ENCODE measurements at places on chromosomes 11 and 22. TPM values are rescaled to one million over a fixed set of nuclear protein-coding genes. Genes with fewer than 3 reads are reported as not detected.

DNA sequence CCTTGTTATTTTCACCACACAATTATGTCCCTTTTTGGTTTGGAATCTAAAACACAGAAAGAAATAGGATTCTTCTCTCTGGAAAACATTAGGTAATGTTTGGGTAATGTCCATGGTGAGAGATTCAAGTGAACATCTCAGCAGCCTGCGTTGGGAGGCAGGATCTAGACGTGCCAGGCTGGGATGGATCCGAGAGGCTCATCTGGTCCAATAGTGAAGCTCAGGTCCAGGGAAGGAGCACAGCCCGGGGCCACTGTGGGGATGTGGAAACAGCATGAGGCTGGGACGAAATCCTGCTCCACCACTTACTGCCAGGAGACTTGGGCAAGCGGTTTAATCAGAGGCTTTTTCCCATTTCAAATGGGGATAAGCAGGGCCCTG, 109.9 kb downstream of the CSNK2A3 start:
- H3K4me3 ChIP-seq: no peak overlapping the region
- DNase-seq: no peak
- peak overlapping the region; percentile 82 for H3K27ac ChIP-seq
- H3K36me3 ChIP-seq: no peaks in the 10 kb centered on the region
- H3K27me3 ChIP-seq: no peaks in the 10 kb centered on the region
- peaks cover 7% of the 10 kb centered on the region for H3K4me1 ChIP-seq

GRCh38 chr11:3905080-3905953, 49.9 kb downstream of the STIM1 start:
- H3K27ac ChIP-seq: peak overlapping the region; percentile 95
- H3K4me1 ChIP-seq: peaks cover 27% of the 10 kb centered on the region
- H3K36me3 ChIP-seq: no peaks in the 10 kb centered on the region

- no peak overlapping the region for H3K4me3 ChIP-seq
- no peaks in the 10 kb centered on the region for H3K4me1 ChIP-seq
- no peaks in the 10 kb centered on the region for H3K27me3 ChIP-seq
- no peak overlapping the region for H3K27ac ChIP-seq
- DNase-seq: no peak
- H3K36me3 ChIP-seq: no peaks in the 10 kb centered on the region
Measured at GRCh38 chr22:35378621-35379020, 2.3 kb upstream of the HMOX1 start.

DNA sequence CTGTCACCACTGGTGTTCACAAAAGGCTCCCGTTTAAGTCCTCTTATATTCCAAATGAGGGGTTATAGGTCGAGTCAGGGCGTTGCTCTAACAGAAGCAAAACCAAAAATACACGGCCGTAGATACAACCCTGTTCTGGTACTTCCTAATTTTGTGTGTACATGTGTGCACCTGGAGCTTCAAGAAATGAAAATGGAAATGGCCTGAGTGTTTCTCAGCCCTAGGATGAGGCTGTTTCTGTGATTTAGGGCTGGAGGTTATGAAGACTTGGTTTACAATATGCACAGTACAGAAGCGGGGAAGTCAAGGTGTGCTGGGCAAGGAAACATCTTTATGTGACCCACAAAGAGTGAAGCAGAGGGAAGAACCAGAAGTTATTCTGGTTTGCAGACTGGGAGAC, 110.4 kb upstream of the OR4B1 start:
- no peaks in the 10 kb centered on the region for H3K4me1 ChIP-seq
- H3K27ac ChIP-seq: no peak overlapping the region
- no peaks in the 10 kb centered on the region for H3K27me3 ChIP-seq
- DNase-seq: no peak
- H3K4me3 ChIP-seq: no peak overlapping the region

GRCh38 chr22:29937940-29938693, 55.1 kb downstream of the MTMR3 start:
- no peaks in the 10 kb centered on the region for H3K27me3 ChIP-seq
- no peak for DNase-seq
- no peaks in the 10 kb centered on the region for H3K36me3 ChIP-seq

GRCh38 chr11:102416976-102417375, 35.6 kb downstream of the TMEM123 start:
- no peak overlapping the region for H3K4me3 ChIP-seq
- H3K27me3 ChIP-seq: no peaks in the 10 kb centered on the region
- no peaks in the 10 kb centered on the region for H3K36me3 ChIP-seq
- H3K4me1 ChIP-seq: no peaks in the 10 kb centered on the region

DNA sequence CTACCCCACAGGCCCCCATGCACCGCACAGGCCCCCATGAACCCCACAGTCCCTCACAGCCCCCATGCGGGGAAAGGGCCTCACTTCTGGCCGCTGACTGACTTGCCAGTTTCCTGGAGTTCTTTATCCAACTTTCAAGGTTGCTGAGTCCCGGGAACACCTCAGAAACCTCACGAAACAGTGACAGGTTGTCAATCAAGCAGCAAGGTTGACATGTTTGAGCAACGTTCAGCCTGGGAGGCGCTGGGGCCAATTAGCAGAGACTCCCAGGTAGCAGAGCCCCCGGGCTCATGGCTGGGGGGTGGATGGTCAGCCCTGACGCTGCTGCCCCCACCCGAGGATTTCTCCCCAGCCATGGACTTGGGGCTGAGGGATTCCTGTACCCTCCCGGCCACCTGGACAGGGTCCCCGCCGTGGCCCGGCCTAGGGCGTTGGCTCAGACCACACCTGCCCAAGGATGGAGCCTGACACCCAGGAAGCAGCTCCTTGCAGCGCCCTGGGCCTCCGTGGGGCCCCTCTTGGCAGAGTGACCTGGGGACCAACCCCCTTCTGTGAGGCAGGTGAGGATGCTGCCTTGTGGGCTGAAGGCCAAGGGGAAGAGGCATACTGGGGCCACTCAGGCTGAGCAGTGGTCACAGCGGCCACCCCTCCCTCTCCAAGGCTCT, 33.8 kb upstream of the CCDC188 start:
- no peaks in the 10 kb centered on the region for H3K4me1 ChIP-seq
- no peaks in the 10 kb centered on the region for H3K27me3 ChIP-seq
- H3K4me3 ChIP-seq: no peak overlapping the region
- H3K27ac ChIP-seq: no peak overlapping the region
- H3K36me3 ChIP-seq: no peaks in the 10 kb centered on the region
- no peak for DNase-seq

DNA sequence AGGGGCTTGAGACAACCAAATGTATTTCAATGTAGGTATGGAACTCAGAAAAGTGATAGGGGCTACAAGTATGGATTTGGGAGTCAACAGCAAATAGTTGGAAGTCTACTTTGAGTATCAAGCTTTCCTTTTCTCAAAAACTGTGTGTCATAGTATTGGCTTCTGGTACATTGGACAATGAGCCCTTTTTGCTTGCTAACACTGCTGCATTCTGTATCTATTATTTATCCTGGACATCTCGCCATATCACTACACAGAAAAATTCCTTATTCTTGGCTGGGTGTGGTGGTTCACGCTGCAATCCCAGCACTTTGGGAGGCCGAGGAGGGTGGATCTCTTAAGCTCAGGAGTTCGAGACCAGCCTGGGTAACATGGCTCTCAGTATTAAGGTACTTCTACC, 18.4 kb downstream of the CYP2R1 start:
- no peak overlapping the region for H3K27ac ChIP-seq
- DNase-seq: no peak
- H3K4me1 ChIP-seq: no peaks in the 10 kb centered on the region

- H3K4me3 ChIP-seq: no peak overlapping the region
- H3K27ac ChIP-seq: no peak overlapping the region
- H3K27me3 ChIP-seq: no peaks in the 10 kb centered on the region
- H3K36me3 ChIP-seq: no peaks in the 10 kb centered on the region
Measured at GRCh38 chr11:131904756-131905155, 534.3 kb downstream of the NTM start.

DNA sequence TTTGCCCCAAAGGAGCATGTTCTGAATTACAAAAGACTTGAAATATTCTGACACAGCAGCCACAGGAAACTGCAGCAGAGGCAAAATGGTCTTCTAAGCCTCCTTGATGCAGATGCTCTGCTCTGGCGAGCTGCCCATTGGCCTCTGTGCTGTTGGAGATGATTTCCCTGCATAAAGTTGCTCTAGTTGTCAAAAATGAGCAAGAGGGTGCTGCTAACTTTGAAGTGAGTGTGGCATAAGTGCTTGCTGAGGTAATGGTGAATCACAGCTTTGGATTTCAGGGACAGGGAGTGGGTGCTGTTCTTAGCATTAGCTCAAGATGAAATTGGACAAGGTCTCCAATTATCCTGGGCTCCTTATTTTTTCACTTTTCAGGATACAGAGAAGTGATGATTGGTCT, 435.4 kb downstream of the TMEM135 start:
- no peak overlapping the region for H3K27ac ChIP-seq
- no peaks in the 10 kb centered on the region for H3K27me3 ChIP-seq

- no peaks in the 10 kb centered on the region for H3K36me3 ChIP-seq
- no peak overlapping the region for H3K4me3 ChIP-seq
- H3K27me3 ChIP-seq: no peaks in the 10 kb centered on the region
- no peak for DNase-seq
- no peak overlapping the region for H3K27ac ChIP-seq
Measured at GRCh38 chr11:17939542-17939941, 73.3 kb downstream of the SERGEF start.

- peaks cover 48% of the 10 kb centered on the region for H3K4me1 ChIP-seq
- DNase-seq: no peak
- peak overlapping the region; percentile 92 for H3K27ac ChIP-seq
- no peaks in the 10 kb centered on the region for H3K27me3 ChIP-seq
- H3K36me3 ChIP-seq: no peaks in the 10 kb centered on the region
Measured at GRCh38 chr11:57307666-57308270, 17.0 kb downstream of the TNKS1BP1 start.

- no peak for DNase-seq
- no peak overlapping the region for H3K4me3 ChIP-seq
- H3K4me1 ChIP-seq: no peaks in the 10 kb centered on the region
- no peak overlapping the region for H3K27ac ChIP-seq
Measured at GRCh38 chr11:11227296-11228085, 125.6 kb downstream of the CSNK2A3 start.

- H3K4me3 ChIP-seq: no peak overlapping the region
- no peak for DNase-seq
- peak overlapping the region; percentile 56 for H3K27ac ChIP-seq
- no peaks in the 10 kb centered on the region for H3K36me3 ChIP-seq
- H3K4me1 ChIP-seq: peaks cover 4% of the 10 kb centered on the region
Measured at GRCh38 chr22:41983513-41984405, 14.5 kb downstream of the SEPTIN3 start.

- H3K36me3 ChIP-seq: no peaks in the 10 kb centered on the region
- no peaks in the 10 kb centered on the region for H3K27me3 ChIP-seq
- no peak for DNase-seq
- no peaks in the 10 kb centered on the region for H3K4me1 ChIP-seq
- no peak overlapping the region for H3K27ac ChIP-seq
Measured at GRCh38 chr22:38412435-38413084, 42.4 kb downstream of the KCNJ4 start.

The SLC22A9 gene
- not detected for total RNA-seq

The GPHA2 gene
- total RNA-seq: not detected

The CD6 gene
- total RNA-seq: 1.9 TPM

The CD3D gene
- 2.6 TPM for total RNA-seq

Data from breast epithelium (tissue), 4 donors.